ENCODE measurements at places on chromosomes 5 and 9.

GRCh38 chr5:140633021-140633471, at the start of gene CD14:
Gene CD14, minus strand, starts transcription at chr5:140633175. Its CDS starts 104 bp downstream, at chr5:140633071.
- DNase-seq: peak; percentile 57

- no peak for DNase-seq
Observed at GRCh38 chr9:4077499-4078102, 222.3 kb downstream of the GLIS3 start.

- no peak for DNase-seq
Observed at GRCh38 chr9:98568234-98568908, 140.4 kb downstream of the GABBR2 start.

GRCh38 chr5:114056185-114056538, 305.7 kb upstream of the KCNN2 start:
- DNase-seq: no peak

DNA sequence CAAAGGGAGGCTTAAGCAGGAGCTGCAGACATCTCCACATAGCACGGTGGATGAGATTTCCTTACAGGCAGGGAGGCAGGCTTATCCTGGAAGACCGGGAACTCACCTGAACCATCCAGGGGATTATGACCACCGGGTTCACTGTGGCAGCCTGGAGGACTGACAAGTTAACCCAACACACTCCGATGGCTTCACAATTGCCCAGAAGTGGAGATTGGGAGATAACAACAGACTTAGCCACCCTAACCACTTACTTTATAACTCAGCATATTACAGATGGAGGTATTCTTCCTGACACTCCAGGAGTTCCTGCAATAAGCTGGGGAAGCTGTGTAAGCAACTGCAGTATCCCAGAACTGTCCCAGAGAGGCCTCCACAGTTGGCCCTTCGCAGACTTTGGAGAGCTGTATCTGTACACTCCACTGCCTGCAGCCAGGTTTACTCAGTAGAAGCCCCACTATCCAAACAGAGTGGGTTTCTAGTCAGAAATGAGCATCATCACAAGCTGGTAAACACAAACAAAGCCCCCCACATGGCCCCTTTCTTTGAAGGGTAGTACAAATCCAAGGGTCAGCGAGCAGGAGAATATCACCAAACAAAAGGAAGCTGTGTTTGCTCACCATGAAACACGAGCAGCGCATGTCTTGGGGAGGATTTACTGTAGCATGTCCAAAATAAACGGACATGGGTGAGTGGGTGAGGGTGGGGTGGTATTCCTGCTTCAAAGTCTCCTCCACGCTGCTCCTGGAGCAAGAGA, 462.2 kb downstream of the RASEF start:
- DNase-seq: no peak

DNA sequence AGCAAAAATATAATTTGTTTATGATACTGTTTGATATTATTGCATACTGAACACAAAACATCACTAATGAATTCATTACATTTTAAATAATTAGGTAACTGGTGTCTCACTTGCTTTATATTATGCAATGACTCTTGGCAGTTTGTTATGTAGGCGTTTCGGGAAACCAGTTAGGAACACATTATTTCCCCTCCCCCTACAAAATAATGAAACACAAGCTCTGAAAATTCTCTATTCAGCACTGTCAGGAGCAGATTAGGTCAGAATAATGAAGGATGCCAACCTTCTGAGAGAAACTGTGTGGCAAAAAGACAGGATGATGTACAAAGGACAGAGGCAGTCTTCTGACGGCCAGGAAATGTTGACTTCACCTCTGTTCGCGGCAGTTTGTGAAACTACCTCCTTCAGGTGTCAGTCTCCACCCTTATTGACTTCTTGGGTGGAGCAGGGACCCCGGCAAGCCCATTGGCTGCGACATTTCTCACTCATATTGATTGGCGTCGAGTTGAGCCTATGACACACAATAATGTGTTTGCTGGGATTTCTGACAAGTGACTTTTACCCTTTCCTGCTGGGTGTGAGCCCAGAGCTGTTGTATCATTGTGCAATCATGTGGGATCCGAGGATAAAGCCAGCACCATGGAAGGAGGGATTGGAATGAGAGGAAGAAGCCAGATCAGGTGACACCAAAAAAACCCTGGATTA, 33.9 kb downstream of the SH3PXD2B start:
- DNase-seq: no peak

GRCh38 chr5:51185850-51186329, 197.4 kb upstream of the ISL1 start:
- no peak for DNase-seq

DNA sequence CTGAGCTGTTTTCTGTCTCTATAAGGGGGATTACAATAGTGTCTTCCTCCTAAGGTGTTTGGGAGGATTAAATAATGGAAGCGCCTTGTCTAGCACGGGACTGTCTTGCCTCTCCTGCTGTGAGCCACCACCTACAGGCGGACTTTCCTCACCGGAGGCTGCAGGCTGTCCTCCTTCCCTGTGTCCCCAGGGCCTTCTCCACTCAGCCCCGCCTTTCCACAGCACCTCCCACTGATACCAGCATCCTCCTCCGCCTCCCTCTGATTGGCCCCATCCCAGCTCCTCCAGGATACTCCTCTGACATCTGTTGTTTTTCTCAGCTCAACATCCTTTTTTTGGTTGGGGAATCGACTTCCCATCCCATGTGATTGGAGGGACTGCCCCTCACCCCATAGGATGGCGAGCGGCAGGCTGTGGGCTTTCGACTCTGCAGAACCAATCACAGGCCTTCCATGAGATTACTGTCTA, 851 bp upstream of the ZDHHC12 start:
- peak; percentile 17 for DNase-seq

GRCh38 chr5:68849906-68850305, 243.9 kb upstream of the SLC30A5 start:
- DNase-seq: no peak

DNA sequence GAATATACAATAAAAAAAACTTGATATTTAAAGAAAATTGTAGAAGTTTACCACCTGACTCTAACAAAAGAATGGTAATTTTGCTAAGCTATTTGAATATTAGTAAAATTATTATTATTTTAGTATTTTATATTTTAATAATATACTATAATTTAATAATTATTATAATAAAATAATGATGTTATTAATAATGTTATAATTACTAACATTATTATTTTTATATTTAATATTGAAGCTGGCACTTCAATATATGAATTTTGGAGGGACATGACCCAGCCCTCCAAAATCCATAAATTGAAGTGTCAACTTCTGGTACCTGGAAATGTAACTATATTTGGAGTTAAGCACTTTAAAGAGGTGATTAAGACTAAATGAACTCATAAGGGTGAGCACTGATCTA, 486.1 kb upstream of the CDH9 start:
- no peak for DNase-seq

DNA sequence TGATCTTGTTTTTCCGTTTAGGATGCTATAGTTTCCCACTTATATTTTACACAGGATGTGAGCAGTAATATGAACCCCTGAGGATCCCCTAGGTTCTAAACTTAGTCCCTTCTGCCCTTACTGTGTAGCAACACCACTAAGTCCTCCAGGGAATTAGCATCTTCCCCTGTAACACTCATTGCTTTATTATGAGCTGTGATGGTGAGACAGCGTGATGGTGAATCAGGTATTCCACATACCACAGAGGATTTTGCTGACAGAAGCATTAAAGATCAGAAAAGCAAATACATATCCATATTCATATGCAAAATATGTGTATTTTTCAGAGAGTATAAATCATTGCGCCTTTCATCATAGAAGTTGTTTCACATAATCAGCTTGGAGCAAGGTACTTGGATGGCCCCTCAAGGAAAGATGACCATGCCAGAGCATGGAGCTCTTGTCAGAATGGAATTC, 317.0 kb downstream of the ICE1 start:
- no peak for DNase-seq

DNA sequence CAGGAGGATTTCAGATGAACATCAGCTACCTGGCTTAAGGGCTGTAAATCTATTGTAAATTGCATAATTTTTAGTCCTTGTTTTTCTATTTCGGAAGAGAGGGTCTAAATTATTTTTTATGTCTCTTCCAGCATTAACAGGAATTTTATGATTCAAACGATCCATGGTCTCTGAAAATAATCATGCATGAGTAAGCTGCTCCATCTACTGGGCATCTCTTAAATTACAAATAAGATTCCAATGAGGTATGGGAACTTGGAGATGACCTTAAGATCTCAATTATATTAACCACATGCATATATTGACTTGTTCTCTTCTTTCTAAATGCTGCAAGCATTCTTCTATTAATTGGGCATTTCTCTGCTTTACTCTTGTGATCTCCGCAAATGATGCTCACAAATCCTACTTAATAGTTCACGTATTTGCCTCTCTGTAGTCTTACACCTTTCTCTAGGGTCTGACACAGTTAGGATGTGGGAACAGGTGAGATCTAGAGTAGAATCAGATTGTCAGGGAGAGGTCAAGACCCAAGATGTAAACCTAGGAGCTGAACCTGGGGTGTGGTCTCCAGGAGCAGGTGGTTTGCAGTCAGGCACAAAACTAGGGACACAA, 86.9 kb downstream of the NUDT12 start:
- DNase-seq: no peak

GRCh38 chr5:19519448-19519847, 468.6 kb downstream of the CDH18 start:
- DNase-seq: no peak

DNA sequence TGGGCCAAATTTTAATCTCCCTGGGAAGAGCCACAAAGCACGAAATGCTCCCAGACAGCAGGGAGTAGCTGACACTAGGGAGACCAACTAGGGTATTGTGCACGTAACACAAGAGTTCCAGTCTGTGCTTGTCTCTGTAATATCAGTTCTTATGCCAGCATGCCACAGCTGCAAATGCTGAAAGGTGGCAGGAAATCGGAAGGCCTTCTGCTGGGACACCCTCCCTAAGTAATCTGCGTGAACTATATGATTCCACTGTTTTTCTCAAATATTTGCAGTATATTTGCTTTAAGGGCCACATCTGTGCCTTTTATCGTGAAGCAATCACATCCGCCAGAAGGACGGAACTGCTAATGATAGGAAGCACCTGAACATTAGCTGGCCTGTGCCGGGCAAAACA, 12.6 kb downstream of the VLDLR start:
- no peak for DNase-seq

DNA sequence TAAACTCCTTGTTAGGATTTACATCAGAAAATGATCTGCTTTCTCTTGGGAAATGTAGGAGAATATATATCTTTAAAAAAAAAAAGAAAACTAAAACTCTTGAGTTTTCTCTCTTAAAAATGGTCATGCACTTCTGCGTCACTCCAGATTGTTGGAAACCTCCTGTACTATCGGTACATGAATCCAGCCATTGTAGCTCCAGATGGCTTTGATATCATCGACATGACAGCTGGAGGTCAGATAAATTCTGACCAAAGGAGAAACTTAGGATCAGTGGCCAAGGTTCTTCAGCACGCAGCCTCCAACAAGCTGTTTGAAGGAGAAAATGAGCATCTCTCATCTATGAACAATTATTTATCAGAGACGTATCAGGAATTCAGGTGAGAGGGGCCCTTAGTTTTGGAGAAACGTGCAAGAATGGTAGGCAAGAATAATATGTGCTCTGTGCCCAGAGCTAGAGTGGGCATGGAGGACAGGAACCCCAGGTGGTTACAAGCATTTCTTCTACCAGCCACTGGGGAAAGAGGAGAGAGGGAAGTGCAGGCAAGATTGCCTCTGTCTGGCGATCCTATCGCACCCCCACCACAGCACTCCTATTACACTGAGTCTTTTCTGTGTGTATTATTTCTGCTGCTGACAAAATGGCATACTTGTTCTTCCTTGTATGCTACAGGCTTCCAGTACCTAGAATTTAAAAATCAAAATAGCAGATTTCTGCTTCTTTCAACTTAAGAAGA, 41.4 kb upstream of the F2R start:
- no peak for DNase-seq

DNA sequence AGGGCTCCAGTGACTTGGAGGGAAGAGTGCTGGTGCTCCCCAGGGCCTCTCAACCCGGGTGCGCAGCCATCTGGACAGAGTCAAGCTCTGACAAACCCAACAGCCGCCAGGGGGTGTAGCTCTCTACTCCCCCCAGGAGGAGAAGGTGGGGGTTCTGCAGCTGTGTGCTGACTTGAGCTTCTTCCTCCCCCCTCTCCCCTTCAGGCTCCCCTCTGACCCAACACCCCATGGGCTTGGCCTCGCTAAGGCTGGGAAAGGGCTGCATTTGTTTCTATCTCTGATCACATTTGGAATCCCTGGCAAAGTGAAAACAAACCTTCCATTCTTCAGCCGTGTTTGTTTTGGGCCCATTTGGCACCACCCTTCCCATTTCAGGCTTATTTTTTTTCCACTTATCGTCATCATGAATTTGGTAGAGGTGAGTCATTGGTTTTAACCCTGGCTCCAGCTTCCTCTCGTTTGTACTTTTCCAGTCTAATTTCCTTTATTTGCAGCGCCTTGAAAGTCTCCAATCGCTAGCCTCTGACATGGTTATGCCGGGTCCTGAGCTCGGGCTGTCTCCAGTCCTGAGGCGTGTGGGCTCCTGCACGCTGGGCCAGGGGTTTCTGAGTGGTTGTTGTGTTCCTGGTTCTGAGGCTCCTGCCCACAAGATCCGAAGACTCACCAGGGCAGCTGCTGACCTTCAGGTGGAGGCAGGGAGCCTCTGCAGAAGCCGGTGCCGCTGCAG, 36.1 kb downstream of the DAP start:
- DNase-seq: no peak

- no peak for DNase-seq
Observed at GRCh38 chr9:72949918-72950325, 2.9 kb downstream of the ALDH1A1 start.

- DNase-seq: no peak
Observed at GRCh38 chr5:154370119-154370518, 75.7 kb upstream of the SAP30L start.

DNA sequence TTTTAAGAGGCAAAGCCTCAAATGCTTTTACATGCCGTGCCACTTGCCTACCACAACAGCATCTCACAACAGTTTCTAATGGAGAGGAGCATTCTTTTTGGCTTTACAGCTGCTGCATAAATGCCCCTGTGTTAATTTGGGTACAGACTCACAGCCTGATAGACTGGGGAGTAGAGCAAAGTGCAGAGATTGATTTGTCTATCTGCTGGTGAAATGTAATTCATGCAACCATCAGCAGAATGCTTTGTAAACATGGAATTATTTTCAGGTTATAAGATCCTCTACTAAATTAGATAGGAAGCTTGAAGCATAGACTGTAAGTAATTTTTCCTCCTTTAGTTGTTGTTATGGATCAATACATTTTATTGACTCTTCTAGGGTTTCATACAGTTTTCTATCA, 170.3 kb downstream of the CD180 start:
- DNase-seq: no peak

DNA sequence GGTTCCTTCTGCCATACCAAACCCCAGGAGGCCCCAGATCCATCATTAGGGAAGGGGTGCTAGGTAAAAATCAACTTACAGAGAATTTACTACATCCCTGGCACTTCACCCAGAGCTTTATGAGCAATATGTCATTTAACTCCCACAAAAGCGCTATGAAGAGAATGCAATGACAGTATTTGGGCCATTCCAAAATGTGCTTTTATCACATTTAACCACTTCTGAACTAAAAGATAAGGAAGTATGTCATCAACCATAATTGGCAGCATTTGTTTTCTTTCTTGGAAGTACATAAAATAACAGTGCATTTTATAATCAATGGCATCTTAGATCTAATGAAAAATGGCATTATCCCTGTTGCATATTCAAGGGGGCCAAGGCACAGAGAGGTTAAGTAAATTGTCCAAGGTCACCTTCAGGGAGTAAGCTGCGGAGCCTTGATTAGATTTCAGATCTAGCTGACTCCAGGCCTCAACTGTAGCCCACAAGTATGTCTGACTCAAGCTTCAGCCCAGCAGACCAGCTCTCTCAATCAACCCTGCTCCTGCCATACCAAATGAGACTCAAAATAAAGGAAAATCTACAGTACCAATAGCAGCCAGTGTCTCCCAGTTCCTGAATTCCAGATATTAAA, 16.5 kb downstream of the SH3TC2 start:
- no peak for DNase-seq

All from stimulated activated naive CD4-positive, alpha-beta T cell (primary cell).